ENCODE measurements at places on chromosomes 4 and X. TPM values are rescaled to one million over a fixed set of nuclear protein-coding genes. Genes with fewer than 3 reads are reported as not detected.

DNA sequence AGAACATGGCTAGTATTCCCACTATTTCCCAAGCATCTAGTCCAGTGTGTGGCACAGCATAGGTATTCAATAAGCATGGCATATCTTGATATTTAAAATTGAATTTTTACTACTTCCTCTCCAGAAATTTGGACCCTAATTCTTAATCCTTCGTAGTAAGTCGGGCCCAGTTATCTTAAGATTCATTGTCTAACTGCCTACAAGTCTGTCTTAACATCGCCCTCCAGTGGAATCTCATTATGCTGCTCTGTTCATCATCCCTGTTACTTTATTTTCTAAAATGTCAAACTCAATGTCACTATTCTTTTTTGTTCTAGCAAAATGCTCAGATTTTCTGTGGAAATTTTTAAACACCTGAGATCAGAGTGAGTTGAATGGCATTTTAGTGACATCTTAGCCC is 606.2 kb downstream of the KLHL13 start:
- H3K27me3 ChIP-seq: no peaks in the 10 kb centered on the region
- no peaks in the 10 kb centered on the region for H3K4me1 ChIP-seq
- H3K27ac ChIP-seq: no peak overlapping the region
- no peak for DNase-seq
- no peak overlapping the region for H3K4me3 ChIP-seq

DNA sequence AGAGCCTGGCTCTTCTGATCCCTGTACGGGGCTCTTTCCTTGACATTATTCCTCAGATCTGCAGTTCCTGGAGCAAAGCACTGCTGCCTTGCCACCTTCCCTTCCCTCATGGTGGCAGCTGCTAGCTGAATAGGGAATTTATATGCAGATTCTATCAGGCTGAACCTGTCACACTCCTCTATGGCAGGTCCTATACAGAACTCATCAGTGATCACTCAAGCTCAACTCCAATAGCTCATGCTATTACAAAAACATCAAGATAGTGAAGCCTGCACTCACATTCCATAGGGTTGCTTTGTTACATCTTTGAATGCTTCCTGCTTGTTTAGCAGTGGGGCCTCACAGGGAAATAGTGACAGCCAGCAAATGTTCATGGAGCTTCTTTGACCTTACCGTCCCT is 71.7 kb downstream of the SLC2A9 start:
- H3K36me3 ChIP-seq: peaks cover 8% of the 10 kb centered on the region
- no peak for DNase-seq
- H3K27ac ChIP-seq: no peak overlapping the region
- peaks cover 25% of the 10 kb centered on the region for H3K4me1 ChIP-seq
- no peaks in the 10 kb centered on the region for H3K27me3 ChIP-seq
- H3K4me3 ChIP-seq: no peak overlapping the region

GRCh38 chrX:122667667-122668066 is 516.4 kb upstream of the GRIA3 start:
- H3K4me3 ChIP-seq: no peak overlapping the region
- H3K36me3 ChIP-seq: no peaks in the 10 kb centered on the region
- no peaks in the 10 kb centered on the region for H3K27me3 ChIP-seq
- H3K4me1 ChIP-seq: no peaks in the 10 kb centered on the region
- no peak overlapping the region for H3K27ac ChIP-seq

GRCh38 chrX:11059933-11060332 is 51.2 kb upstream of the HCCS start:
- H3K36me3 ChIP-seq: no peaks in the 10 kb centered on the region
- no peak overlapping the region for H3K4me3 ChIP-seq
- no peak for DNase-seq
- peaks cover 7% of the 10 kb centered on the region for H3K4me1 ChIP-seq
- H3K27me3 ChIP-seq: no peaks in the 10 kb centered on the region
- H3K27ac ChIP-seq: no peak overlapping the region

- no peaks in the 10 kb centered on the region for H3K27me3 ChIP-seq
- no peak overlapping the region for H3K27ac ChIP-seq
- no peaks in the 10 kb centered on the region for H3K36me3 ChIP-seq
- H3K4me3 ChIP-seq: no peak overlapping the region
- peaks cover 7% of the 10 kb centered on the region for H3K4me1 ChIP-seq
Measured at GRCh38 chrX:85114776-85115175, 111.1 kb downstream of the APOOL start.

DNA sequence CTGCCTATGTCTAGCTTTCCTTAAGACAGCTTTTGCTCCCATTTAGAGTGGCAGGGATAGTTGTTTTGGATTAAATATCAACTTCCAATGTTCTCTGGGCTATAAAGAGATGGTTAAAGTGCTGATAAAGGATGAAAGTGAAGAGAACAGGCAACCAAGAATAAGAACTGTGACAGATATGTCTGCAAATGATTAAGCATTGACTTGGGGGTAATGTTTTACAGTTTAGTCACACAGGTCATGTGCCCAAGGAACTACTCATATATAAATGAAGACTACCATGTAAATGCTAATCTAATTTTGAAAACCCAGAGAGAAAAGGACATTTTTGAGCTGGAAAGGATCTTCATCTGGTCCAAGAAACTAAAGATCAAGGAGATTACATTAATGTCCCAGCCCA is 42.1 kb downstream of the RBMX2 start:
- H3K27me3 ChIP-seq: no peaks in the 10 kb centered on the region
- no peaks in the 10 kb centered on the region for H3K4me1 ChIP-seq
- H3K36me3 ChIP-seq: no peaks in the 10 kb centered on the region
- DNase-seq: no peak

DNA sequence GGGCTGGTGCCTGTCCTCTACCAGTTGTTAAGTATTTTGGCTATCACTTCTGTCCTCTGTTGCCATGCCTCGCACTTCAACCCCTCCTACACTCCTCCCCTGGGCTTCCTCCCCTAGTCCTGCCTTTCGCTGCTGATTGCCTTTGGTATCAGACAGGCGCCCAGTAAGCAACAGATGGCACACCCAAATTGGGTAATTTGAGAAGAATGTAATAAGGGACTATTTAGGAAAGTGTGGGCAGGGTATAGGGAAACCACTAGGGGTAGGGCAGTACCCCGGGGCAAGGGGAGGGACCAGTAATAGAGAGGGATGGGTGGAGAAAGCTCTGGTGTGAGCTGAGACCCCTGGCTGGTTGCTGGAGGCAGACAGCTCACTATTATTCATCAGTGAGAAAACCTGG is 172.7 kb upstream of the USP9X start:
- H3K27me3 ChIP-seq: no peaks in the 10 kb centered on the region
- H3K4me3 ChIP-seq: no peak overlapping the region
- no peak for DNase-seq
- no peak overlapping the region for H3K27ac ChIP-seq
- H3K4me1 ChIP-seq: no peaks in the 10 kb centered on the region
- no peaks in the 10 kb centered on the region for H3K36me3 ChIP-seq

- DNase-seq: no peak
- H3K4me1 ChIP-seq: no peaks in the 10 kb centered on the region
- no peaks in the 10 kb centered on the region for H3K27me3 ChIP-seq
- no peaks in the 10 kb centered on the region for H3K36me3 ChIP-seq
Measured at GRCh38 chrX:10070714-10071436, 85.9 kb upstream of the CLCN4 start.

DNA sequence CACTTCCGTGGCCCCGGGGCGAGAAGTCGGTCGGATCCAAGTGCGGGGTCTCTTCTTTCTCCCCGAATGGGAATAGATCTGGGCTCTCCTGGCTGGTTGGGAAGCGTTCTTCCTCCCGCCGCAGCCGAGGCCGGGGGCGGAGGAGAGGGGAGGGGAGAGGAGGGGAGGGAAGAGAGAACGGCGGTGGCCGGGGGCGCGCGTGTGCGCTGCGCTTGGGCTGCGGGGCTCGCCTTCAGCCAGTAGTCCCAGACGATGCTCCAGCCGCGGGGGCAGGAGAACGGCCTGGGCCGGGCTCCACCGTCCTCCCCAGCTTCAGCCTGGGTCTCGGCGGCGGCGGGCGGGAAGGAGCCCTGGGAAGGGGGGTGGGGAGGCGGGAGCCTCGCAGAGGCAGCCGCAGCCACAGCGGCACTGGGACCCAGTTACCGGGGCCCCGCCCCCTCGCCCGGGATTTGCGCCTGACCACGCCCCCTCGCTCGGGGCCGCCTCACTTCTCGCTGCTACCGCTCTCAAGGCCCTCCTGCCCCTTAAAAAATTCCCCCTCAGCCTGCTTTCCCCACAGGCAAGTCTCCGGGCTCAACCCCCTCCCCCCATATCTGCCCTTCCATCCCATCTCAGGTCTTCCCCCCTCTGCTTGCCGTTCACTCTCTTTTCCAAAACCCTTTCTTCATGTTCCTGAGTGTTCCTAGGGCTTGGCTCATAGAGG is at the start of gene FGD1:
FGD1 (minus strand) TSS at position 421 of the 703 bp plus-strand sequence. CDS start 802 bp downstream, outside the sequence.
- no peak within 1 kb of the TSS for H3K27ac ChIP-seq
- no peaks in the 10 kb centered on the region for H3K27me3 ChIP-seq
- DNase-seq: no peak
- no peaks in the 10 kb centered on the region for H3K36me3 ChIP-seq
- 0 out of 2 replicates have a peak, but pooled peaks cover 9% of the 10 kb centered on the region for H3K4me1 ChIP-seq
- H3K4me3 ChIP-seq: peak within 1 kb of the TSS; percentile 57

DNA sequence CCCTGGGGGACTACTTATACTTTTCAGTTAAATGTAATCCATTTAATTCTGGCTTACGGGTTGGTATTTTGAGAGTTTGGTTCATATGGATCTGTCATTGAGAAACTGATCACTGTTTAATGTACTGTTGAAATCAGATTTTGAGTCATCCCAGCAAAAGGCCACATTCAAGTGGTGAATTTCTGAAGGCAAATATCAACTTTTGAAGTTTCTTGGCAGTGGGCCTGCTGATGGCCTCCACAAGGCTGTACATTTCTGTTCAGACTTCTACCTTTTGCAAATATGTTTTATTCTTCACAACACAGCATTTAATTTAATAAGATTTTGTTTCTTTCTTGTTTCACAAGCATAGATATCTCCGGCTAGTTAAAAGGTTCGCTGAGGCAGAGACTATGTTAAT is 138.7 kb downstream of the PDGFC start:
- no peaks in the 10 kb centered on the region for H3K27me3 ChIP-seq
- H3K36me3 ChIP-seq: no peaks in the 10 kb centered on the region
- no peak overlapping the region for H3K4me3 ChIP-seq
- DNase-seq: no peak
- H3K4me1 ChIP-seq: no peaks in the 10 kb centered on the region

PHEX gene
- 0.07 TPM for total RNA-seq
